Muscle of back (tissue), 13 donors: ENCODE measurements at places on chromosomes 12 and 14. TPM values are rescaled to one million over a fixed set of nuclear protein-coding genes. Genes with fewer than 3 reads are reported as not detected.

DNA sequence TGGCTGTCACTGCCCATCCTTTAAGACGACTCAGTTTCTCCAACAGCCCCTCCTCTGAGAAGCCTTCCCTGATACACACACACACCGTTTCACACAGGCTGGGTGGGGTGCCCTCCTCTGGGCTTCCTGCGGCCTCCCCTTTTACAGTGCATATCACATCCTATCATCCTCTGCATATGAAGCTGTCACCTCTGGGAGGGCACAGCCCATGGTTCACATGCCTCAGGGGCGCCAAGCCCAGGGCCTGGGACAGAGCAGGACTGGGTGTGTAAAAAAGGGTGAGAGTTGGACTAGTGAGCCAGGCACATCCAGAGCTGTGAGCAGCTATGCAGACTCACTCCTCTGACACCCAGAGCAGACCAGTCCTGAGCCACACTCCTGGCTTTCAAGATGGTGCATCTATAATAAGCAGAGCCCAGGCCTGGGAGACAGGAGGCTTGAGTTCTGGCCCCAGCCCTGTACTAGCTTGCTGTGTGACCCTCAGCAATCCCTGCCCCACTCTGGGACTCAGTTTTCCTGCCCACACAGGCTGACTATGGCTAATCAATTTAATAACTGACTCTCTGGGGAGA, 62.6 kb downstream of the LGMN start:
- DNase-seq = no peak

GRCh38 chr12:121806009-121806545, 2.3 kb downstream of the SETD1B start:
- no peak for DNase-seq

DNA sequence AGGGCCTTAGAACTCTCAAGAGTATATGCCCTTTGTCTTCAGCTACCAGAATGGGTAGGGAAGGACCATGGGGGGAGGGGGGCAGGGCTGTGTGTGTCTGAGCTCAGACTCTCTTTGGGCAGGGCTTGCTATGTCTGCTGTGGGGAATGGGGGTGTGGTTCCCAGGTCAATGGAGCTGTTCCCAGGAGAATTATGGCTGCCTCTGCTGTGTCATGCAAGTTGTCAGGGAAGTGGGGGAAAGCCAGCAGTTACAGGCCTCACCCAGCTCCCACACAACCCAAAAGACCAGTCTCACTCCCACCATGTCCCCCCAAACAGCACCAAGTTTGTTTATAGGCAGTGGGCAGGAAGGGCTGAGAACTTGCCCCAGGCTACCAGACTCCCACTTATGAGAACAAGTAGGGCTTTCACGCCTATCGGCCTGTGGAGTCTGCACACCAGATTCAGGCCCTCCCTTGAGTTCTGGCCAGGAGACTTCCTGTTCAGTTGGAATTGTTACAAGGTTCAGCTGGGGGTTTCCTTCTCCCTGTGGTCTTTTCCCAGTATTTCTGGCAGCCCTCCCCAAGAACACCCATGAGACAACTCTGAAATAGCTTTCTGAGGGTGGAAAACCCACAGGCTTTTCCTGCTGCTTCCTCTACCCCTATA, 6.1 kb upstream of the SERPINA11 start:
- DNase-seq = peak; percentile 6

- DNase-seq = no peak
These were observed 35.1 kb downstream of the EIF2S3B start for GRCh38 chr12:10540776-10541205.

DNA sequence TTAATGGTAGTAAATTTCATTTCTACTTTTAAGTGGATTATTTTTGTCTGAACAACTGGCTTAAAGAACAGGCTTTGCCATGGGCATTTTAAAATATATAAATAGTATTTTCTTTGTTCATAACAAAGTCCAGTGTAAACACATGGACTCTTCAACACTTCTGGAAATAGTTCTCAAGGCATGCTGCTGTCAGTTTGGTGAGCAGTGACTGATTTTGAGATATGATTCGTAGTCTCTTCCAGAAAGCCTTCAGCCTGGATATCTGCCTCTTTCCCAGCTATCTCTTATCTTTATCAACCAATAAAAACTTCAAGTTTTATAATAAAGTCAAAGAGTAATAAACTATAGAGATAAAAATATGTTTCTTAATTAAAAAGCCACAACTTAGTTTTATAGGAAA, 110.7 kb downstream of the NAV3 start:
- DNase-seq = no peak

IL31 gene
- not detected for polyA plus RNA-seq

IAPP gene
- polyA plus RNA-seq = not detected

NELL2 gene
- polyA plus RNA-seq = 2.5 TPM

BATF gene
- 0.37 TPM for polyA plus RNA-seq

SLC15A5 gene
- not detected for polyA plus RNA-seq

CD163L1 gene
- 8.5 TPM for polyA plus RNA-seq

OTX2 gene
- not detected for polyA plus RNA-seq

WNT1 gene
- not detected for polyA plus RNA-seq
